ENCODE measurements at places on chromosomes 11 and 22. TPM values are rescaled to one million over a fixed set of nuclear protein-coding genes. Genes with fewer than 3 reads are reported as not detected.

MED17 gene
- total RNA-seq = 43.4 TPM

OR8D1 gene
- not detected for total RNA-seq

AMOTL1 gene
- total RNA-seq = 71.9 TPM

LUZP2 gene
- not detected for total RNA-seq

NLRP10 gene
- total RNA-seq = 3.4 TPM

DNAJB13 gene
- total RNA-seq = not detected

MSANTD4 gene
- total RNA-seq = 34.1 TPM

ESAM gene
- total RNA-seq = 0.22 TPM

SLC22A12 gene
- not detected for total RNA-seq

GGTLC2 gene
- total RNA-seq = not detected

ANGPTL5 gene
- not detected for total RNA-seq

RAB6A gene
- 187 TPM for total RNA-seq

RIBC2 gene
- total RNA-seq = 0.44 TPM

CHKA gene
- 19.7 TPM for total RNA-seq

C11orf97 gene
- not detected for total RNA-seq

HBE1 gene
- not detected for total RNA-seq

CNGA4 gene
- total RNA-seq = not detected

OR10D3 gene
- total RNA-seq = under 0.01 TPM

EMID1 gene
- total RNA-seq = not detected

SHANK3 gene
- total RNA-seq = 1.1 TPM

PRR5L gene
- total RNA-seq = 25.6 TPM

IL10RA gene
- total RNA-seq = not detected

PANX3 gene
- total RNA-seq = not detected

All from placental pericyte (primary cell).